ENCODE measurements at places on chromosomes 3 and 15.

DNA sequence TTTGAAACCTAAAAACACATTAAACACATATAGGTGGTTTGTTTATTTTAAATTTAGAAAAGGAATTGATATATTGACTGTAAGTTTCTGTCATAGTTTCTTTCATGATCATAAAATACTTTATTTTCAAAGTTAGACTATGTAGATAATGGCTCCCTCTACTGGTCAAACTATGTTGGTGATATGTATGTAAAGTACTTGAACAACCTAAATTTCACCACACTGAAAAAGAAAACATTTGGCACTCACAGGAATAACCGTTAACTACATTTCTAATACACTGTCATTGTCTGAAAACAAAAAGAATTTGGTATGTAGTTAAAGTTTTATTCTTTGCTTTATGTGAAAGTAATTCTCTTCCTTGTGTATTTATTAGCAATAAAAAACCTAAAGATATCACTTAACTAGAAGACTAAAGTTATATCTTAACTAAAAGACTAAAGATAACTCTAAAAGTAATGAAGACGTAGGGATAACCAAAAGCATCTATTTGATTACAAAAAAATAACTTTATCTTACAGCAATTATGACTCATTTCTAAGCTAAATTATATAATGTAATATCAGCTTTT is 427.5 kb downstream of the VGLL3 start:
- DNase-seq = no peak

DNA sequence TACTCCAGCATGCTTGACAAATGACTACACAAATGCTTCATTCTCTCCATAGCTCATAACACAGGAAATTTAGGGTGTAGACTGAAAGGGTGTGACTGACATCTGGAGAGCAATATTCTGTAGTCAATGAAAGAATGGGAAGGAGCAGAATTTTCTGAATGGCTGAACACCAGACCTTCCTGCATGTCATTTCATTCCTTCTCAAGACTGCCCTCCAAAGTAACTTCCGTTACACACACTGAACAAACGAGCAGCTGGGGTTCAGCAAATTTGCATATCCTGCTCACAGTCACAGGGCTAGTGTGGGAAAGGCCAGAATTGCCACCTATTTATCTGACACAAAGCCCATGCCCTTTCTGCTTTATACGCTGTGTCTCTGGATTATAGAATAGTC is 325.0 kb upstream of the CFAP20DC start:
- DNase-seq = no peak

DNA sequence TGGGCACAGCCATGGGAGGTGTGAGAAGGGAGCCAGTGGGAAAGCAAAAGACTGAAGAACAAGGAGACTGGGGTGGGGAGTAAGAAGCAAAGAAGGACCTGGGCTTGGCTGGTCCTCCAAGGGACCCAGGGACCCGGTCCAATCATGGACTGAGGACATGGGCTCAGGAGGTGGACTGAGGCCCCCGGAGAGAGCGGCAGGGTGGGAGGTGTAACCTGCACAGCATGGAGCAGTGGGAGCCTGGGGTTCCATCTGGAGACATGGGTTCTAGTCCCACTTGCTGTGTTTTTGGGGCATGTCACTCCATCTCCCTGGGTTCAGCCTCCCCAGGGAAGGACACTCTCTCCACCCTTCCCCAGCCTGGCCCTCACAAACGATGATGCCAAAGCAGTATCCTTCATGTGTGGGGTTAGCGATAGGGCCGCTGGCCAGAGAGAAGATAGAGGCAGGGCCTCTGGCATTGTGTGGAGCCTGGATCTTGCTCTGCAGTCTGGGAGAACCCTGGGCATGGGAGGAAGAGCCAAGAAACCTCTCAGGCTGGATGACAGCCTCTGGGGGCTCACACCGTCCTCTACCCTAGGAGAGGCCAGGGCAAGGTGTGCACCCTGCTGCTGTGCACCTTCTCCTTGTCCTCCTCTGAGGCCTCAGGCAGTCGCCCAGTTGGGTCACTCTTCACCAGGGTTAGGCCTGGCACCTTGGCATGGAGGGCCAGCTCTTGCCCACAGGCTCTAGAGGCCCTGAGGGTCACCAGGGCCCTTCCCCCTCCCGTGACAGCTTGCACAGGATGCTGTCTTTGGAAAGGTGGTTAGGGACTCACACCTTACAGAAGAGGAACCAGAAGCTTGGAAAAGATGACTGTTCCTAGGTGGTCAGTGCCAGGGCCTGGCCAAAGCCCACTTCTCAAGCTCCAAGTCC is 26.0 kb downstream of the FBXW12 start:
- DNase-seq = no peak

GRCh38 chr3:179038216-179038898 is 33.3 kb downstream of the ZMAT3 start:
- no peak for DNase-seq

- DNase-seq = no peak
Measured at GRCh38 chr3:174862666-174863065, 3.5 kb downstream of the NAALADL2 start.

GRCh38 chr15:67827562-67828277 is 2.4 kb downstream of the SKOR1 start:
- peak; percentile 18 for DNase-seq

- no peak for DNase-seq
Measured at GRCh38 chr15:91787198-91787597, 66.3 kb upstream of the SLCO3A1 start.

DNA sequence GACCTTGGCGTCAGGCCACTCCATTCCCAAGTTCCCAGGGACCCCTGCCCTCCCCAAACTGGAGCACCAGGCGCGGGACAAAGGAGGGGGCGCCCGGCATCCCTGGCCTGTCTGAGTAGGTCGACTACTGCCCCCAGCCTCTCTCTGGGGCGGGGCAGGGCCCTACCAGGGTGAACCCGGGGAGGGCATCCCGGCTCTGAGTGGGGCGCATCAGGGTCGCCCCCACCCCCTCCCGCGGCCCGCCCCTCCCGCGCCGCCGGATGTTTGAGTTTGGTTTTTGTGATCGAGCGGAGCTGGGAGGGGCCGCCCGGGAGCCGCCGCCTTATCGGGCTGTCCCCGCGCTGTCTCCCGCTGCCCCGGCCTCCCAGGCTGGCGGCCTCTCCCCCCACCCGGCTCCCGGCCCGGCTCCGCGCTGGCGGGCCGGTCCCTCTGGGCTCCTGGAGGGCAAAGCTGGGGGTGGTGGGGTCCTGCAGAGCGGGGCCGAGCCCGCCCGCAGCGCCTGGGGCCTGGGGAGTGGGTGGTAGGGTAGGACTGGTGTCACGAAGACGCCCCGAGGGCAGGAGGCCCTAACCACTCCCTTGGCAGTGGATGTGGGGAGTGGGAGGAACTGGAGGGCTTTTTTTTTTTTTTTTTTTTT is 47.2 kb upstream of the SMAD6 start:
- DNase-seq = peak; percentile 27

DNA sequence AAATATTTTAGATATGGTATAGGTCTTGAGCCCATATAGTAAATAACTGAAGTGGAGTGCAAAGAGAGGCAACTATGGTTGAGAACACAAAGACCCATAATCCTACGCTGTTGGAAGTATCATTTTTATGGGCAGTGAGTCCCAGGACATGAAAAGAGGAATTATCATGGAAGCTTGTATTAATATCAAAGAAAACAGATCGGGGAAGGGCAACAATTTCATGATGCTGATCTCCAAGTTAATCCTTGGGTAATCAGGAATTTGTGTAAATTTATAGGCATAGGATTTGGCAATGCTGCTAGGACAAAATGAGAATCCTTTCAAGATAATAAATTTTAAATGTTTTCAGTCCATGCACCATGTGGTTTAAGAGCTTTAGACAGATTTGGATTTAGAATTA is 40.2 kb upstream of the PYDC2 start:
- DNase-seq = no peak

- no peak for DNase-seq
Measured at GRCh38 chr3:36393563-36393962, 13.3 kb downstream of the STAC start.

DNA sequence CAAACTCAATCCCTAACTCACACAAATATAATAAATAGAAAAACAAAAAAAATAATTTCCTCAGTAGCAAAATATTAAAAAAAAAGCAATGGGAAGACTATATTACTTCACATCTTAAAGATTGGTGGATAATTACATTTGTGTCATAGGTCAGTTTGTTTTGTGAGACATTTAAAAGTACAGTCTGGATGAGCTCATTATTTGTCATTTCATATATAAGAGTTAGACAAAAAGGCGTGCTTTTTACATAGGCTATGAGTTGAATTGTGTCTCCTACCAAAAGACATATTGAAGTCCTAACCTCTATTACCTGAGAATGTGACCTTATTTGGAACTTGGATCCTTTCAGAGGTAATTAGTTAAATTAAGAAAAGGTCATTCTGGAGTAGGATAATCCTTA is 710.1 kb upstream of the CBLB start:
- DNase-seq = no peak

GRCh38 chr3:23071758-23072157 is 131.4 kb upstream of the UBE2E2 start:
- no peak for DNase-seq

- no peak for DNase-seq
Measured at GRCh38 chr15:75067123-75067830, 43.9 kb downstream of the PPCDC start.

DNA sequence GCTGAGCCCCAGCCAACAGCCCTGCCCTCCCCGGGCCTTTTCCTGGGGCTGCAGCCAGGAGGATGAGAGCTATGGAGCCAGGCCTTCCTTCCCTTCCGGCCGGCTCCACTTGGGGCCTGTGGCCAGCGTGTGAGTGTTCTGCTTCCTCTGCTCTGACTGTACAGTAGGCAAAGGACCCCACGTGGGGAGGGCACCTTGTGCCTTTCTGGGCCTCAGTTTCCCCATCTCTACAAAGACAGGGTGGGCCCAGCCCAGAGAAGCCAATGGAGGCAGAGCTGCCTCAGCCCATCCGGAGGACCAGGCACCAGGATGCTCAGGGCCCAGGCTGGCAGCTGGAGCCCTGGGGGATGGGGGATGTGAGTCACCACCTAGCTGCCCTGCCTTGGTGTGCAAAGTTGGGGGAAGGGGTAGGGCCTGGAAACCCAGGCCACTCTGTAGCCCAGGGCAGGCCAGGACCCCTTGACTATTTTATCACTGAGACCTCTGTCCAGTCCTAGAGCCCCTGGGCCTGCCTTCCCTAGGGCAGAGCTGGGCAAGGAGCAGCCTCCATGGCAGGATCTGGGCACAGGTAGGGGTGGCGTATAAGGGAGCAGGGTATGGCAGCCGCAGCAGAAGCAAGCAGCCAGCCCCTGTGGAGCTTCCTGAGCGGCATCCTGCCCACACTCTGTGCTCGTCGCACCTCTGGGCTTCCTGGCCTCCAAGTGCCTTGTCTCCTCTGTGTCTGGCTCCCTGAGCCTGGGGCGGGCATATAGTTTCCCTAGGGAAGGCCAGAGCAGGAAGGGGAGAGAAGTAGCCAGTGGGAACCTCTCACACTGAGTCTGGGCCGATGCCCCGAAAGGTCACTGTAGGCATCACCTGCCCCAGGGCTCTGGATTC is 1.8 kb downstream of the PSTPIP1 start:
- peak; percentile 63 for DNase-seq

- DNase-seq = no peak
Measured at GRCh38 chr15:72110355-72110754, 7.6 kb downstream of the MYO9A start.

- DNase-seq = no peak
Measured at GRCh38 chr3:48738926-48739616, 22.1 kb upstream of the IP6K2 start.

DNA sequence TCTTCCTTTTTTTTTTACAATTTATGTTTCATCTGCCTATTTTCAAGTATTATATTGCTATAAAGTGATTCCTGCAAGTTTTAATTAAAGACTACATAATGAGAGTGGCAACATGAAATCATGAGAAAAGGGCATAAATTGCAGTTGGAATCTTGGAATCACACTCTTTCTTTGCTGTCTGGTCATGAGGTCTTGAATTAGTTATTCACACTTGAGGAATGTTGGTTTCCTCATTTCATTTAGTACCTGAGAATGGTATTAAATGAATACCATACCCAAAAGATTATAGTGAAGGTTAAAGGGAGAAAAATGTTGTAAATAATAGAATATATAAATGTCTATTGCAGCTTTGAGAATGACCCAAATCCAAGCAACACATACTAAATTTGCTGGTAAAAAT is 25.8 kb upstream of the CNTN3 start:
- no peak for DNase-seq
